Tibial nerve (tissue), 4 donors: ENCODE measurements at places on chromosomes 7 and 10.
A peak's percentile ranks its signal among the peaks of the same experiment; 100 is the strongest.

GRCh38 chr7:83547526-83547925 lies 101.4 kb downstream of the SEMA3E start:
- no peak for DNase-seq

- no peak for DNase-seq
These were observed 61.5 kb downstream of the VIPR2 start for GRCh38 chr7:159083001-159083697.

- DNase-seq, result no peak
These were observed 4.6 kb upstream of the RHEB start for GRCh38 chr7:151524331-151524730.

GRCh38 chr10:76558586-76558985 lies 1079.0 kb downstream of the KCNMA1 start:
- DNase-seq, result peak; percentile 76
